ENCODE measurements at places on chromosomes 2 and 18.

GRCh38 chr18:2958819-2959298 lies 54.1 kb downstream of the LPIN2 start:
- no peak for DNase-seq

GRCh38 chr2:173602153-173602795 lies 247.6 kb downstream of the CDCA7 start:
- DNase-seq: no peak

GRCh38 chr2:95333056-95333455 lies 35.9 kb downstream of the KCNIP3 start:
- DNase-seq: no peak

- no peak for DNase-seq
Measured at GRCh38 chr2:30652271-30652915, 154.9 kb downstream of the CAPN13 start.

- DNase-seq: no peak
Measured at GRCh38 chr2:218393750-218394290, 5.8 kb upstream of the CTDSP1 start.

- DNase-seq: no peak
Measured at GRCh38 chr2:111225856-111226255, 105.1 kb downstream of the BCL2L11 start.

GRCh38 chr2:58466804-58467203 lies 225.7 kb upstream of the FANCL start:
- no peak for DNase-seq

DNA sequence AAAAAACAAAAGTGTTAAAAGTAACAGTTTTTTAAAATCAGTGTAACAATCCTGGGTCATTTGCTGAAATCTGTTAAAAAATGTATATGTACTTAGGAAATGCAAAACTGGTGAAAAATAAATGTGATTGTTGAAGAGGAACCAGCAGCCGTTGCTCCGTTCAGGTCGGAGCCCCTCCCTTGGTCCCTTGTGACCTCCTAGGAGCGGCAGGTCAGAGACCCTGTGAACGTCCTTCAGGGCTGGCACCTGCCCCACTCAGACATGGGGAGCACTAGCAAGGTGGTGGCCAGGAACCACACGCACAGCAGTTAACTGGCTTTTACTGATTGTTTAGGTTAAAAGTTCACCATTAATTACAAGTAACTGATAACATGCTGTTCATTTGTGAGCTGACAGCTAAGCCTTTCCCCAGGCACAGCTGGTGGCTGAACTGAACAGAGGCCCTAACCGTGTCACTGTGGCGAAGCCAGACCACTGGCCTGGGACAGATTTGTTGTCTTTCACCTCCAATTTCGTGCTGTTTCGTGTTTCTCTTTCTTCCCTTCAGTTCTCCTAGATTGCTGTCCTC lies 159.2 kb upstream of the ALKAL2 start:
- no peak for DNase-seq

GRCh38 chr2:141806090-141806489 lies 324.7 kb downstream of the LRP1B start:
- no peak for DNase-seq

GRCh38 chr18:77173275-77174030 lies 40.9 kb upstream of the MBP start:
- DNase-seq: no peak

GRCh38 chr2:240898731-240899467 lies 2.9 kb upstream of the MAB21L4 start:
- DNase-seq: no peak

- no peak for DNase-seq
Measured at GRCh38 chr2:223649554-223650533, 47.7 kb upstream of the SCG2 start.

DNA sequence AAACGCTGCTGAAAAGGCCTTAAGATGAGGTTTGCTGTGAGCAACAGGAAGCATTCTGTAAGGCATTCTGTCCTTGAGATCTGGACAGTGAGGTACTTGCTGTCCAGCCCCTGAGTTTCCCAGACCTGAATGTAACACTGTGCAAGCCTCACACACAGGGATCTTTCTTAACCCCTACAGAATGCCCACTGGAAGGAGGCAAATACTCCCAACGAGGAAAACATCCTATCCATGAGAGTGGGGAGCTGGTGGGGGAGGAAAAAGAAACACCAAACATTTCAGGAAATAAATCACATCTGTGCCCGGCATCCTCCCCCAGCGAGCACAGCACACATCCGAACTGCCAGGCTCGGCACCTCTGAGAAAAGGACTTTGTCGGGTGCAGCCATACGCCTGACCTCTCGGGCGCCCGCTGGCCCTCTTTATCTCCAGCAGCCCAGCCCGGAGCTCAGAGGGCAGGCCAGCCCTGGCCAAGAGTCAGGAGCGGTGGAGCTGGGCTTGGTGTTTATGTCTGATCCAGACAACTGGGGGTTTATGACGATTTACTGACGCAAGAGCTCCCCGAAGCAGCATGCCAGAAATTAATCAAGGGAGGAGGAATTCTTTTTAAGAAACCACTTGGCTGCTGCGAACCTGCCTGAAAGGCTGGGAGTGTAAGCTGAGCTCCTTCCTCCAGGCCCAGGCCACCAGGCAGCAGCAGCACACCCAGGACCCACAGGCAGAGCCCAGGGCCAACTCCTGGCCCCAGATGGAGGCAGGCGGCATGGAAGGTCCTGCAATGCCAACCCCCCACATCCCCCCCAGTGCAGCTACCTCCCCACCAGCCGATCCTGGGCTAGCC lies 72.2 kb downstream of the HDAC4 start:
- DNase-seq: peak; percentile 26

DNA sequence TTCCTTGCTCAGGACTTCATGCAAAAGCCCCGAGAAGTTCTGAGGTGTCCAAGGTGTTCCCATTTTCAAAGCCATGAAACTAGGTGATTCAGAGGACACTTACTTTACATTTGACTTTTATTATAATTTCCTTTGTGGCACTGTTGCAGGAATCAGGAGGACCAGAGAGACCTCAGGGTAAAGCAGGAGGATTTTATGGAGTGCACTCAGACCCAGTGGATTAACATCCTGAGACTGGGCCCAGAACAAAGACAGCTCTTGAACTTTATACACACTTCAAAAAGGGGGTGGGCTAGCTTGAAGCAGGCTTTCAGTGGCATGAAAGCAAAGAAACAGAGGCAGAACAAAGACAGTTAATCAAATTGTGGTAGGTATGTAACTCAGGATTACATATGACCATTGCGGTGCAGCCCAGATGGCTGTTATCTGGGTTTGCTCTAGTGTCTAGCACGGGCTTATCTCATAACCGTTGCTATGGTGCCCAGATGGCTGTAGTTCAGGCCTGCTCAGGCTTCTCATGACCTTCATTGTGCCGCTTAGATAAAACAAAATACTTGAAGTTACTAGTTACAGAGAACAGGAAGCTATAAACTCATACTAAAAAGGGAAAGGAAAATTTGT lies 39.4 kb downstream of the TMEM182 start:
- no peak for DNase-seq

GRCh38 chr18:11654736-11655605 lies 34.1 kb upstream of the GNAL start:
- no peak for DNase-seq

GRCh38 chr2:235968616-235969324 lies 199.4 kb downstream of the GBX2 start:
- DNase-seq: no peak

DNA sequence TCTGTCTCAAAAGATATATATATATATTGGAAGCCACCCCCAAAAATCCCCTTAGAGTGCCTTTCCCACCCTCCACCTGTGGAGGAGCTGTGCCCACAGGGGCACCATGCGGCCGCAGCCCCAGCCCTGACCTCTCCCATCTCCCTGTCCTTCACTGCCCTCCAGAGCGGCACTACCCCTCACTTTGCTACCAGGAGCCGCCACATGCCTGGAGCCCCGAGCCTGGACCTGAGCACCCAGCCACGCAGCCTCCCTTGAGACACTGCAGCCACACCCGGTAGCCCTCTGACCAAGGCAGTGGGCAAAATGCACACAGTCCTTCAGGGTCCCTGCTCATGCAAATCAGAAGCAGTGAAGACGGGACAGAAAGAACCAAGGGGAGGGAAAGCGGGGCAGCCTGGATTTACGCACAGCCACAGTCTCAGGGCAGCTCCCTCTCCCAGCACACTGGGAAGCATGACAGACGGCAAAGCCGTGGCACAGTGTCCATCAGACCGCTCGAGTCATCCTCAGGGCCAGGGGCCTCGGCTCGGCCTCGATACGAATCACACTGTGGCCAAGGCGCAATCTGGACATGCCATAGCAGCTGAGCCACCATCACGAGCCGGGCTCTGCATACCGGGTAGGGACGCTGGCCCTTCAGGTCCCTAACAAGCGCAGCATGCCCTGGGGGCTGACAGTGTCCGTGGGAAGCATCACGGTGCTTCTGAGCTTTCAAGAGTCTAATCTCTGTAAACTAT lies 10.1 kb downstream of the HDAC4 start:
- no peak for DNase-seq

GRCh38 chr2:229098801-229099200 lies 172.3 kb downstream of the PID1 start:
- DNase-seq: no peak

- no peak for DNase-seq
Measured at GRCh38 chr2:216083464-216084281, 2.0 kb downstream of the TMEM169 start.

DNA sequence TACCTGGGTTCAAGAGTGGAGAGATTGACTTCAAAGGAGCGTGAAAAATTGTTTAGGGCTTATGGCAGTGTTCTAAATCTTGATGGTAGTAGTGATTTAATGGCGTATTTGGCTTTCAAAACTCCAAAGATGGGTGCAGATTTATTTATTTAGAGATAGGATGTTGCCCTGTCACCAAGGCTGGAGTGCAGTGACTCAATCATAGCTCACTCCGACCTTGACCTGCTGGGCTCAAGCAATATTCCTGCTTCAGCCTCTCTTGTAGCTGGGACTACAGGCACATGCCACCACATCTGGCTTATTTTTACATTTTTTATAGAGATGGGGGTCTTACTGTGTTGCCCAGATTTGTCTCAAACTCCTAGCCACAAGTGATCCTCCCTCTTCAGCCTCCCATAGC lies 52.5 kb downstream of the FAM117B start:
- no peak for DNase-seq

DNA sequence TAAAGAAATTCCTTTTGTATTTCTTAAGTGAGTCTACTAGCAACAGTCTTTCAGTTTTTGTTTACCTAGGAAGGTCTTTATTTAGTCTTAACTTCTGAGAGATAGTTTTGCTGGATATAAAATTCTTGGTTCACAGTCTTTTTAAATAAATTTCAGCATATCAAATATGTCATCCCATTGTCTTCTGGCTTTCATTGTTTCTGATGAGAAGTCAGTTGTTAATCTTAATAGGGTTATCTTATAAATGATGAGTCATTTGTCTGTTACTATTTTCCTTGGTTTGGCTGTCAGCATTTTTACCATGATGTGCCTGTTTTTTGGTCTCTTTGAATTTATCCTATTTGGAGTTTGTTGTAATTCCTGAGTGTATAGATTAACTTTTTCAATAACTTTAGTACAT lies 129.3 kb downstream of the FAM210A start:
- DNase-seq: no peak

DNA sequence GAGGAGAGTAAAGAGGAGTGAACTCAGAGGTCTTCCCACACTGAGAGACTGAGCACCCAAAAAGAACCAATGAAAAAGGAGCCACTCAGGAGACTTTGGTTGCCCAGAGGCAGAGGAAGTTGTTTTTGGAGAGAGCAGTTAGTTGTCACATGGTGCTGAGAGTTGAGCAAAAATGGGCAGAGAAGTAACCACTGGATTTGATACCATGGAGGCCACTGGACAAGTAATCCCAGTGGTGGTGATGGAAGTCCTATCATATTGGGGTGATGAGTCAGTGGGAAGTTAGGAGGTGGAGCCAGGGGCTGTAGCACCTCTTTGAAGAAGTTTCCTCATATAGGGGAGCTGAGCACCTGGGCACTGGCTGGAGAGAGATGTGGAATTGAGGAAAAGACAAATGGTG lies 235.8 kb downstream of the TPGS2 start:
- no peak for DNase-seq

DNA sequence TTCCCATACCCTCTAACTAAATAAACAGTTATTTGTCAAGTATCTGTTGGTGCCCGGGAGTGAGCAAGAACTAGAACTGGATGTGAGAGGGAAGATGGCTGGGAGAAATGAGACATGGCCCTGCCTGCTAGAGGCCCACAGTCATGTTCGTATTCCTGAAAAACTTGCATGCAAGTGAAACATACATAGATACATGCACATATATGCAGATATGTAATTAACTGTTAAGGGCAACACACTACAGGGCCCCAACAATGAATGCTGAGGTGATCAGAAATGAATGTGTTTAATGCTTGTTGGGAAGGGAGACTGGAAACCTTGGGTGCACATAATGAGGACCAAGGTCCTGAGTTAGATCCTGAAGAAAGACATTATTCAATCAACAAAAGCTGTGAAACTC lies 49.8 kb downstream of the ADD2 start:
- no peak for DNase-seq

GRCh38 chr2:126907671-126908070 lies 9.0 kb downstream of the TEX51 start:
- DNase-seq: no peak

GRCh38 chr18:32956591-32957315 lies 183.9 kb upstream of the KLHL14 start:
- DNase-seq: no peak

DNA sequence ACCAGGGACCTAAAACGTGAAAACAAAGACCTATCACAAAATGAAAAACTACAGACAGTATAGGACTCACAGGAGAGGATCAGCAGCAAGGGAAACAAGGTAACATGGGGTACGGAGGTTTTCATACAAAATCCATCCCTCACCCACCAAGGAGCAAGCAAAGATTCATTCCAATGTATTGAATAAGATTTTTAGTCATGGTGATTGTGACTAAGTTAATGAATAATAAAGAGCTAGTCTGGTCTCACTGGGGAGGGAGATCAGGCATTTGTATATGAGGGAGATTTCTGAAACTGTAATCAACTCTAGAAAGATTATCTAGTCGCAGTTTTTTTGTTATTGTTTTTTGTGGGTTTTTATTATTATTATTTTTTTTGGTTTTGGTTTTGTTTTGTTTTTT lies 336.5 kb upstream of the MMADHC start:
- no peak for DNase-seq

DNA sequence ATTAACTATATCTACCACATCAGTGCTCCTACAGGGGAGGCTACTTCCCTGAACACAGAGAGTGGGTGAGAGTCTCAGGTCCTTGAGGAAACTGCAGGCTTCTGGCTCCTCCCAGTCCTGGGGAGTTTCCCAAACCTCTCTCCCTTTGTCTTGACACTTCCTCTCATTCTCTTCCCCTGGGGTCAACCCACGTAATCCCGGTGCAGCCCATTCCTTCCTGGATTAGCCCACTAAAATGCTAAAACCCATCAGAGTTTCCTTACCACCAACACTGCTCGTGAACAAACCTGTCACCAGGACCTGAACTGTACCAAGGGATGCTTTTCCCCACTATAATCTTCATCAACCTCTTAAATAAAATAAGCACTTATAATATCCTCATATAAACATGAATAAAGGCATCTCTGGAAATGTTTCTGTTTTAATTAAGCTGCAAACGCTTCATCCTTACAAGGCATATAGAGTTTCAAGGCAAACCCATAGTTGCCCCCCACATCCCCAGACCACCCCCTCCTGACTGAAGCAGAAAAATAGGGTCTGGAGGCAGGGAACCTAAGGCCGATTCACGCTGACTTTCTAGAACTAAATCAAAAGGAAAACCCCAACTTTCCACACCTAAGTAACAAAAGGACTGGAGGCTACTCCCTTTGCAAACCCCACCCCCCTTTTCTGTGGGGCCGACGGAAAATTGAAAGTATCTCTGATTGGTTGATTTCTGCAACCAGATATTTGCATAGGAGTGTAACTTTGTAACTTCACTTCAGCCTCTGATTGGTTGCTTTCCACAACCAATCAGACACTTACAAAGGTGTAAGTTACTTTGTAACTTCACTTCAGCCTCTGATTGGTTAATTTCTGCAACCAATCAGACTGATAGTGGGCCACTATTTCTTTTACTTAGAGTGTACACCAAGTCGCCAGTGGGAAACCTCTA lies 19.0 kb downstream of the TMSB10 start:
- no peak for DNase-seq
